Mesenteric fat pad (tissue), 1 donor: ENCODE measurements at places on chromosomes 4 and X. TPM values are rescaled to one million over a fixed set of nuclear protein-coding genes. Genes with fewer than 3 reads are reported as not detected.

GRCh38 chr4:2194496-2194895, 47.4 kb downstream of the HAUS3 start:
- DNase-seq, result no peak

- DNase-seq, result no peak
These were observed 76.5 kb upstream of the CITED1 start for GRCh38 chrX:72382202-72382595.

Gene FMR1NB
- not detected for total RNA-seq

Gene ADH1C
- total RNA-seq, result 79.9 TPM

GRCh38 chr4:39574946-39575345, 47.7 kb upstream of the UGDH start:
- DNase-seq, result no peak

DNA sequence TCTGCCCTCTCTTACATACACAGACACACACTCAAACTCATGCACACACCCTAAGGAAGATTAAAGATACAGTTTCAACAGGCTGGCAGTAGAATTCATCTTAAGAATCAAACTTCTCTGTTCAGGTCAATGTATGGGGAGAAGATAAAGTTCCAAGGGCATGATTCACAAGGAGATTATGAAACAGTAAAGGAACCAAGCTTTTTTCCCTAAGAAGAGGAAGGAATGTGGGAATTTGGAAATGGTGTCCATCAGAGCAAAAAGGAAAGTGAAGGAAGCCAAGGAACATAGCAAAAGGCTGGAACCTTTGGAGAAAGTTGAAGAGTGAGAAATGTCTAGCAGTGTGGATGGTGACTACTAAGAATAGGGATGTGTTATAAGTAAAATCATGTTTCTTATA, 191.0 kb upstream of the NPY2R start:
- DNase-seq, result no peak

GRCh38 chr4:5824227-5824626, 68.7 kb downstream of the CRMP1 start:
- no peak for DNase-seq

DNA sequence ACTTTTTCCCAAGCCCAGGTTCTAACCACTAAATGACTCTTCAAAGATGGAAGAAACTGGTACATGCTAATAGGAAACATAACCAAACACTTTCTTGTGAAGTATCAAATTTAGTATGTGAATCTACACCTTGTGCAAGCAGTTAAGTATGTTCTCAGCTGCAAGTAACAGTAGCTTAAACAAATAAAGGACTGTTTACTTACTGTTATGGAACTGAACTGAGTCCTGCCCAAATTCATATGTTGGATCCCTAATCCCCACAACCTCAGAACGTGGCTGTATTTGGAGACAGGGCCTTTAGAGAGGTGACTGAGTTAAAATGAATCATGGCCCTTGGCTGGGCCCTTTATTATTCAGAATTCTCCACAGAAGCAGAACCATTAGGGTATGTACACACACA, 178.7 kb downstream of the KDR start:
- DNase-seq, result no peak

Gene TCEAL8
- total RNA-seq, result 33.3 TPM

Gene POLN
- total RNA-seq, result 12.8 TPM

Gene CITED1
- 4.1 TPM for total RNA-seq

Gene DIPK2B
- total RNA-seq, result 42.8 TPM

DNA sequence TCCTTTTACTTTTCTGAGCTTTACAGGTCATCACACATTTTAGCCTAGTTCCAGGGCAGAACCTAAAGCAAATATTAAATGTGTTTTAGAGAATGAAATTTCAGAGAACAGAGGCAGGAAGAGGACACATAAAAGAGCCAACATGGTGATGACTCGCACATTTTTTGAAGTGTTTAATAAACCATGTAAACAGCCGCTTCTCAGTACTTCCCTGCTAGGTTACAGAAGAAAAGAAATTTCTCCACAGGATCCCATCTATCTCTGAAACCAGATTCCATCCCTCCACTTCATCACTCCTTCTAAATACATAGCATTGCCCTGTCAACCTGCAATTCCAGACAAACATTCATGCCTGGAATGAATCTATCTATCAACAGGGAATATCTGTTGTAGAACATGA, 949.5 kb upstream of the PCDH7 start:
- no peak for DNase-seq

GRCh38 chr4:71268166-71268565, 70.7 kb upstream of the SLC4A4 start:
- DNase-seq, result no peak

DNA sequence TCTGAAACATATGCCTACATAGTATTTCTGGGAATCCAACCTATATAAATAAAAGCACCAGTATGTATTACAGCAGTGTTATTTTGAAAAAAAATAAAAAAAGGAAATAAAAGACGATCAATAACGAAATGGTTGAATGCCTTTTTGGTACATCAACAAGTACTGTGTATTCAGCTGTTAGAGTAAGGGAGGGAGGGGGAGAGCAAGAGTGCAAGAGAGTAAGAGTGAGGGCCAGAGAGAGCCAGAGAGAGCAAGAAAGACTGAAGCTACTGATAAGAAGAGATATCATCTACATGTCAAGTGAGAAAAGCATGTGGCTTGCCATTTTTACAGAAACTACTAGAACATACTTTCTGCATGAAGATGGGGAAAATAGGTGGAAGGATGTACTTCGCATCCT, 1.8 kb downstream of the SPIN4 start:
- DNase-seq, result no peak

Gene GLOD5
- total RNA-seq, result not detected

Gene CYSLTR1
- 4.7 TPM for total RNA-seq

DNA sequence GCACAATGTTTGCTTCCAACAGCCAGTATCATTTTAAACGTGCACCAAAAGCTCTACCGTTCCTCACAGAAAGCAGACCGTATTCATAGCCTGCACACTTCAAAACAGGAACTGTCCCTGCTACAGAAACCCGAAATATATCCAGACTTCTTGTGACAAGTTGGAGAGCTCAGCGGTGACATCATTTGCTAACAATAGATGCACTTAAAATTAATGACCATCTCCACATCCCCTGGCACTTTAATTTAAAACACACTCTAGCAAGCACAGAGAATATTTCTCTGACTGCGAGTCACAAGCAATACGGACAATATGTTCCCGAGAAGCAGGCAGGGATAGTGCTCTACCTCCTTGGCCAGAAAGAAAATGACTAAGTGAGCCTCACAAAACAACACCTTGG, 2.5 kb downstream of the NYX start:
- DNase-seq, result no peak

- DNase-seq, result no peak
These were observed 11.7 kb downstream of the CFAP97 start for GRCh38 chr4:185192059-185192458.

DNA sequence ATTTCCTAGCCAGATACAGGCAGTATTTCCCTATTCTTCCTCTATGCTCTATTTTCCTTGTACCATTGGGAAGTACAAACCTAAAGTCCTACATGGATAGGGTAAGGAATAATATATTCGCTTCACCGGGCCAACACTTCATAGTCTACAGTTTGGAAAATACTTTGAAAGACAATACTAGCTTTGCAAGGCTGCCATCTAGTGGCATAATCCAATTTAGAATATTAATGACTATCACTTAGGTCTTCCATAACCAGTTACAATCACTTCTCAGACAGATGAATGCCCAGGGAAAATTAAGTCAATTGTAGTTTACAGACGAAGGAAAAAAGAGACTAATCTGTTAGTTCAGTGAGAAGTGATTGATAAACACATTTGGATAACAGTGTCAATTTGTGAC, 141.0 kb upstream of the FAM47C start:
- DNase-seq, result no peak

DNA sequence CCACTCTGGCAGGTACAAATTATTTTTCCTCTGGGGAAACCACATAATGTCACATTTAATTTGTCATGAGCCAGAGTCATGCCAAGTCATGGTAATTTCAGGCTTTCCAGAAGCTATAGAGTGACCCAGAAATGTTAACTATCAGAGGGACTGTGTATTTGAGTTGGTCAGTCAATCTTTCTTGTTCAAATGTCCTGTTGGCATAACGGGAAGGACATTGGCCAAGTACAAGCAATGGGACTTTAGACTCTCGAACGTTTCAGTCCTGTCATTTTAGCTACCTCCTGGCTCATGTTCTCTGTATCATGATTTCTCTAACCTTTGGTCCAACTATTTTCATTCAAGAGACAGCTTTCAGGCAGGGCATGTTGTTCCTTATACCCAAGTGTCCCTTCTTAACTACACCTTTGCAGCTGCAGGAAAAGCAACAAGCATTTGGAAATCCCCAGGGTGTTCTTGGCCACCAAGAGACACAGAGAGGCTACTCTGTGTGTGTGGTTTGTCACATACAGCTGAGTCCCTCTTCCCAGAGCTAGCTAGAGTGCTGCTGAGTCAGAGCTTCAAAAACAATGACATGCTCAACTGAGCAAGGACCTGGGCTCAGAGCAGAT, 142.6 kb downstream of the EGF start:
- DNase-seq, result no peak

Gene FAAH2
- total RNA-seq, result 0.29 TPM

DNA sequence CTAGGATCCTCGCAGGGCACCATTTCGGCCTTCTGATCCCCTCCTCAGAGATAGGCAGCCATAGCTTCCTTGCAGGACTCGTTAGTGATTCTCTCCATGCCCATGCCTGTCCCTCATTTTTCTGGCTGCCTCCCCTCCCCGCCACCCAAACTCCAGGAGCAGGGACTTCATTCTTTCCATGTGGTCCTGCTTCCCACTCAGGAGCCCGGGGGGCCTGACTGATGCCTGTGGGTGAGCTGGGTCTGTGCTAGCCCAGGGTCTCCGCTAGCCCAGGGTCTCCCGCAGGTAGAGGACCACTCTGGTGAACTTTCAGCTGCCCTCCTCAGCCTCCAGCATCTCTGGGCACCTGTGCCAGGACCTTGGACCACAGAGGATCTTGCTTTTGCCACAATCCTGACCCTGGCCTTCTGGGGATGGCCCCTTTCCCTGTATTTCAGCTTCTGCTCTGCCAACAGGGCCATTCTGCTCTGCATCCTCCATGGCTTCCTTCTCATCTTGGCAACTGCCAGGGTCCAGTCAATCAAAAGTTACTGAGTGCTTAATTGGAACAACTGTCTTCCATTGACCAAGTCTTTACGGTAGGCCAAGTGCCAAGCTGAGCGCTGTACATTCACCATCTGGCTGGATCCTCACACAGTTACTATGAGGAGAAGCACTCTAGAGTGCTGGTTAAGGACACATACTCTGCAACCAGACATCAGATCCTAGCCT, 152.2 kb downstream of the EFNB1 start:
- DNase-seq, result peak; percentile 55

DNA sequence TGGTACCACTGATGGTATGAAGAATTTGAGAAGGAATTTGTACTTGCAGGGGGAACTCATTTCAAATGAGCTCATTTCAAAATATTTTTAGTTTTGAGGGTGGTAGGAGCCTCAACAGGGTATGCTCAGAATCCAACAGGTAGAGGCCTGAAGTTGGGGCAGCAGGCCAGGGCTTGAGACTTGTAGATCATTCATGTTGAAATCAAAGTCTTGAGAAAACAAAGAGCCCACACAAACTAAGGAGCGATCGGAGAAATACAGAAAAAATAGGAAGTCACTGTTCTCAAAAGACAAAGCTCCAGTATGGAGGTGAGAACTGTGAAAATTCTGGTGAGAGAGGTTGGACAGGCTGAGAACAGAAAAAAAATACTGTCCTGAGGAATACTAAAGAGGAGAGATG, 979 bp upstream of the SLC9A6 start:
- DNase-seq, result no peak

- no peak for DNase-seq
These were observed 101.2 kb downstream of the AFF1 start for GRCh38 chr4:87035881-87036509.

GRCh38 chr4:107351196-107351595, 315.1 kb upstream of the DKK2 start:
- no peak for DNase-seq

Gene ZFP92
- total RNA-seq, result 5.4 TPM

DNA sequence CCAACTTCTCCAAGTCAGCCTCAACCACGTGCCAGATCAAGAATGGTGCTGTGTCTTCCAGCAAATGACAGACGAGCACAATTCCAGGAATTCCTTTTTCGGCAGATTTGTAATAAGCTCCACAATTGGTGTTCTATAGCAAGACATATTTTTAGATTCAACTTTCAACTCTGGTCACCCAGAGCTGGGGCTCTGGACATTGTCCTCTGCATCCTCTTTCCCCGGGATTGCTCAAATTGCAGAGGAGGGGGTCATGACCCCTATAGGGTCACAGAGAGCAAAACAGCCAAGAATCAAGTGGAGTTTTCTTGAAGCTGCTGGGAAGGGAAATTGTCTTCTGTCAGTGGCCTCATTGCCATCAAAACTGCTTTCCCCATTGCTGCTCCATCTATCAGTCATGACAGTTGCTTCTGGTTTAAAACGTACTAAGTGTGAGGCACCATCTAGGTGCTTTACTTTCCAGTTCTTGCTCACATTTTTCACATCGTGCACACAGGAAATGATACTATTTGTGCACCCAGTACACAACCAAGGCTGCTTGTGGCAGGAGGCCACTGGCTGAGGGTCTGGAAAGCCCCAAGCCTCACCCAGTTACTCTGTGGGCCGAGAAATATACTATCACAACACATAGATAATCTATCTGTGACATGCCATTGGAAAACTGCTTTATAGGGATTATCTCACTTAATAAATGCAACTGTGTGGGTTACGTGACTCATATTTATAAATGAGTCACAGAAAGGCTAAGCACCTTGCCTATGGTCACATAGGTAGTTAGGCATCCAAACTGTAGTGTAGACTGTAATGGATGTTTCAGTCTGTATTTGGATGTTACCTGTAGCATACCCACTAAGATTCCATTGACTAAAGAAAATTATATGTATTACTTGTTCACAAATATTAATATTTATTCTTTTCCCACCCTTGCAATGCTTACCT, 91.7 kb upstream of the PHOX2B start:
- no peak for DNase-seq

GRCh38 chrX:56812515-56813105, 83.6 kb downstream of the NBDY start:
- no peak for DNase-seq

Gene RASSF6
- not detected for total RNA-seq

DNA sequence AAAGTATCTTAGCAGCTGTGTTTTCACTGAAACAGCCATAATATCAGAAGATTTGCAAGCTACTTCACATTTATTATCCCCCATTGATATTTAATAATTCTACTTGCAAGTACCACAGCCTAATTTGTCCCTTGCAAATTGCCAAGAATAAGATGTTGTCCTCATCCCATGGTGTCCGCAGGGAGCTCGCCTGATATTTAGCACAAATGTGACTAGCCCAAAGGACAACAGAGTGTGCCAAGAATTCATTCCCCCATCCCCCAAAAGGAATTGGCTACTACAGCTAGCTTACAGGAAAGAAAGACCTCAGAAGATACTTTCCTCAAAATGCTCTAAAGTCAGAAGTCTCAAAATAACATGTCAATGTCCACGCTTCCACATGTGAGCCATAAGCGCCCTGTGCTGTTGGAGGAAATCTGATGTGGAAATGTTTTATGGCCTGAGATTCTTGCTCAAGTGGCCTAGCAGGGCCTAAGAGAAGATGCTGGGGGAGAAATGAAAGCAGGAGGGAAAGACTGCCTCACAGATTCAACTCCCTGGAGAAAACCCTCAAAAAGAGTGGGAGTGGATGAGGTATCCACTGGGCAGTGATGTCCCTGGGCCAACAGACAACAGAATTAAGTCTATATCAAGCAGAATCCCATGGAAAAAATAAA, 111.4 kb downstream of the SH3KBP1 start:
- DNase-seq, result no peak
